ENCODE measurements at places on chromosomes 6 and 20.
A peak's percentile ranks its signal among the peaks of the same experiment; 100 is the strongest.

DNA sequence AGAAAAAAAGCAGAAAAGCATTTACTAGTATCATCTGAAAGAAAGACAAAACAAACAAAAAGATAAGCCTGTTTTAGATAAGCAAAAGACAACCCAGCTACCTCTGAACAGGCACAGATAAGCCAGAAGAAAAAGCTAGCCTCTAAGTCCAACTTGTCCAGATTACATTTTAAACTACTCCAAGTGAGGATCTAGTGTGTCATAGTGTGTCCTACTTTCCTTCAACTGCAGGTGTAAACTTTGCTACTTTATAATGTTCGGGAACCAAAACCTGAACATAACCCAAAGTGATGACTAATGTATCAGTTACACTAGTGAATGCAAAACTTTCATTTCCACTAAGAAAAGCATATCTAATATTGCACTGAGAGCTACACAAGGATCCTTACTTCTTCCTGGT lies 19.5 kb downstream of the ADNP start:
- no peak for DNase-seq

- DNase-seq = no peak
These were observed 499.8 kb upstream of the PTCHD4 start for GRCh38 chr6:48610846-48611245.

- peak; percentile 61 for DNase-seq
These were observed 108.4 kb upstream of the INSM1 start for GRCh38 chr20:20259533-20259932.

DNA sequence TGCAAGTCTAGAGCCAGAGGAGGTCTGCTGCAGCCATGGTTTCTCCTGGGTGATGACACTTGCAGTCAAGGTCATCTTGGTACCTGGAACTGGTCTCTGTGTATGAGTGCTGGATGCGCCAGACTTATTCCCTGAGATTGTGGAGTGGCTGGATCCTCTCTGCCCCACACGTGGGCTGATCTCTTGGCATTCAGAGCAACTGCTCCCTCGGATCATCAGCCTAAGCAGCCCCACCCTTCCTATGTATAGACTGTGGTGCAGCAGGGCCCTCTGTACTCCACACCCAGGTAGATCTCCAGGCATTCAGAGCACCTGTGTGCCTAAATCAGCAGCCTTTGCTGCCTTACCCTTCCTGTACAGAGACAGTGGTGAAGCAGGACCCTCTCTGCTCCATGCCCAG lies 12.1 kb upstream of the CST4 start:
- DNase-seq = no peak

DNA sequence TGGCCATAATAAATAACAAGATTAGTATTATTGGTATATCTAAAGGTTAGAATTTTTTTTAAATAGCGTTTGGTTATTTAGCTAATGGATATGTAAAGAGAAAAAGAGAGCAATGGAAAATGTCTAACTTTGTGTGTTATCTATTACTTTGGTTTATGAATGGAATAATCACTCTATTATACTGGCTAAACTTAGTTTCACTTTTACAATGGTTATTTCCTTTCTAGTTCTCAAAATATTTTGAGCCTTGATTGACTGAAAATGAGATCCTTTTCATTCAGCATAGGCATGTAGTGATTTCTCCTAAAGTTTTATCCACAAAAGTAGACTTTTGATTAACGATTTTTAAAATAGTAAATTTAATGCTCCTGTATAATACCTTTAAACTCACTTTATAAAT lies 51.6 kb upstream of the MLIP start:
- DNase-seq = no peak

DNA sequence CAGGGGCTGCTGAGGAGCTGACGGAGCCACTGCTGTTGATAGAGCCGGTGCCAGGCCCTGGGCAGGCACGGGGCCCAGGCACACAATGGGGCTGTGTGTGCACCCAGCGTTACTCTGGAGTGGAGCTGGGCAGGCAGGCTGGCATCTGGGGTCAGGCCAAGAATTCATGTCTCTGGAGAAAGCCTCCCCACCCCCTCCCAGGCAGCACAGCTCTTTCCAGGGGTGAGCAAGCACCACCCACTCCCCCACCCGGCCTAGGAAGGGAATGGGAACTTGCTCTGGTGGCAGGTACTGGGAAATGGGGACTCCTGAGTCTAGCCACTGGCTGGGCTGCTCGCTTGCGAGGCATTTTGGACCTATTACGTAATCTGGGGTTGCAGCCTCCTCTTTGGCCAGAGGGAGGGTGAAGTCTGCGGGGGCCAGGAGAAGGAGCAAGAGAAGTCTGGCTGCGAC lies 22.7 kb downstream of the TFEB start:
- no peak for DNase-seq

DNA sequence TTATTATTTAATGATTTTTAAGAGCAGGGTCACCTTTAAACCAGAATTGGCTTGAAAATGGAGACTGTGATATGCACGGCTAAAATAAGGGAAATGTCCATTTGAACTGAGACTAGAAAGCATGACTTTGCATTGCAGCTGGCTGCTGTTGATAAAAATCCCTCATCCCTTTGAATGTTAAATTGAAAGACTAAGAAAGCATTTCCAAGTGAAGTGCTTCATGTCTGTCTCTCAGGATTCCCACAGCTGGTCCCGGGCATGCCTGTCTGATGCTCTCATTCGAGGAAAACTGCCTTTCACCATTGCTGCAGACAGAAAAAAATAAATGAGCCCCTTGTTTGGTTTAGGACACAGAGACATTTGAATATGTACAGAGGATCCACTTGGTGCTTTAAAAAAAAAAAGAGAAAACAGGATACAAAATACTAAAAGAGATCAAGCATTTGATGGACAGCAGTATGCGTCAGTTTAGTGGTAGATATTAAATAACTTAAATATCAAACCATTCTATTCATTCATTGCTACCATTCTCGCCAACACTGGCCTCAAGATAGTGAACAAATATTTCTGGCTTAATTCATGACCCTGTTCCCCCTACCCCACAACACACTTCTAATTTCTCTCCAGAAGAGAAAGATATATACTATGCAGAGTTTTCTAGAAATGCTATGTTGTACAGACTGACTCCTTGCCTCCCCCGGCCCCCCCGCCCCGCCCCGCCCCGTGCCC lies 55.0 kb downstream of the TBC1D7 start:
- no peak for DNase-seq

- DNase-seq = no peak
These were observed 93.1 kb upstream of the TAB2 start for GRCh38 chr6:149224399-149224798.

DNA sequence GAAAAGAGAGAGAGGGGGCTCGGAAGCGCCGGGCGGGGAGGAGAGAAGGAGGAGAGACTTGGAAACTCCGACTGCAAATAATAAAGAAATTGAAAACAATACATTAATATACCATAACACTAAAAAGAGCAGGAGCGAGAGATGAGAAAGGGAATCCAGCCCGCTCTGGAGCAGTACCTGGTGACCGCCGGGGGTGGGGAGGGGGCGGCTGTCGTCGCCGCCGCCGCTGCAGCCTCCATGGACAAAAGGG lies 338 bp downstream of the E2F3 start:
- no peak for DNase-seq

- DNase-seq = no peak
These were observed 65.2 kb downstream of the THBS2 start for GRCh38 chr6:169188475-169188874.

GRCh38 chr20:50181344-50181743 lies 9.3 kb upstream of the CEBPB start:
- DNase-seq = no peak

DNA sequence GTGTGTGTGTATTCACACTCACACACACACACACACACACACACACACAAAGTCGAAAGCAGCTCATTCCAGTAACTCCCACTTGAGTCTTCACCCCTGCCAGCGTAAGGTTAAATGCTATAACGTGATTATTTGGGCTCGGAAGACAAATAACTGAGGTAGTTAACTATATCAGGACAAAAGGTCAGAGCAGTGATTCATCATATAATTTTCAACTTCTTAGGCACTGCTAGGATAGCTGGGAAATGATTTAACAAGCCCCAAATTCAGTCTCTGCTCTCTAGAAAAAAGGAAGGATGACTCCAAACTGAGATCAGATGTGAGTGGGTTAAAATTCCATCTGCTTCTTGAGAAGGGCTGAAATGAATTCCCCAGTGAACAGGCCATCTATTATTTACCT lies 30.7 kb downstream of the HDGFL1 start:
- no peak for DNase-seq

- DNase-seq = no peak
These were observed 705.9 kb downstream of the PTPRT start for GRCh38 chr20:42483730-42484303.

- DNase-seq = no peak
These were observed 226.8 kb downstream of the TMEM242 start for GRCh38 chr6:157096522-157096921.

DNA sequence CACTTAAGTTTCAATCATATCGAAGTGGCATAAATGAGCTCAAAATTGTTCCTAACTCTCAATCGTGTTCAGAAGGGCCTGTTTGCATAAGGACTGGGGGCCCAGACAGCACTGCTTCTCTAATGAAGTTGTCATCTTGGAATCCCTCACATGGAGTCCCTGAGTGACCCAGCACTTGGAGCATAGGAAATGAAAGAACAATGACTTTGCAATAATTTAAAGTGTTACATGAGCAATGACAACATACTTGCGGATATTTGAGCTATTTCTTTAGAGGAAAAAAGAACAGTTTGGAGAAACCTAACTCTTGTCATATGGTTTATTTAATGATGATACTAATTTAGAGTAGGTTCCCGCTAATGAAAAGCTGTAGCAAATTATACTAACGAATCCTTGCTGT lies 239.9 kb downstream of the TSHZ2 start:
- DNase-seq = no peak

DNA sequence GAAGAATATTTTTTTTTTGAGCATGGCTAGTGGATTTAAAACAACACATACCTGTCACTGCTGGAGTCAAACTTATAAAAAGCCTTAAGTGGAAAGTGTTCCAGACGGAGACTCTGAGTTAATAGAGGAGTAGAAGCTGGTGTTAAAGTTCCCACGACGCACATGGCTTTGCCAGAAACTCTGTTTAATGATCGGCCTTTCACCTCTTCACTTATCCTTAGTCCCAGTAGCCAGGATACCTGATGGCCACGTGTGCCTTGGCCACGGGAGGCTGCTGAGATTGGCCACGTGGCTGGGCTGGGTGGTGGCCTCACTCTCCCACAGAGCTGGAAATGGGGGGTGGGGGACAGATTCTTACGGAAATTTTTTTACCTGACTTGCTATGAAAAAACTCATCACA lies 333.1 kb downstream of the ZFAND3 start:
- no peak for DNase-seq

DNA sequence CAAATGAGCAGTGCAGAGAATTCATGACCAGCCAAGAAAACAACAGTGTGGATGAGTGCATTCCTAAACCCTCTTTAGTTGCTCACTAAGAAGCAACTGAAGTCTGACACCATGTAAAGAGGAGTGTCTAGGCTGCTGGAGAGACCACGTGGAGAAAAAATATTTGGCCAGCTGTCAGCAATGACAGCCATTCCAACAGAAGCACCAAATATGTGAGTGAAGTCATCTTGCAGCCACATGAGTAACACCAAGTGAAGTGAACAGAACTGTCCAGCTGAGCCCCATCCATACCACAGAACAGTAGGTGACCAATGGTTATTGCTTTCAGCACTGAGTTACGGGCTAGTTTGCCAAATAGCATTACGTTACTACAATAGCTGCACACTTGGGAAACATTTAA lies 89.4 kb downstream of the TBXT start:
- DNase-seq = no peak

DNA sequence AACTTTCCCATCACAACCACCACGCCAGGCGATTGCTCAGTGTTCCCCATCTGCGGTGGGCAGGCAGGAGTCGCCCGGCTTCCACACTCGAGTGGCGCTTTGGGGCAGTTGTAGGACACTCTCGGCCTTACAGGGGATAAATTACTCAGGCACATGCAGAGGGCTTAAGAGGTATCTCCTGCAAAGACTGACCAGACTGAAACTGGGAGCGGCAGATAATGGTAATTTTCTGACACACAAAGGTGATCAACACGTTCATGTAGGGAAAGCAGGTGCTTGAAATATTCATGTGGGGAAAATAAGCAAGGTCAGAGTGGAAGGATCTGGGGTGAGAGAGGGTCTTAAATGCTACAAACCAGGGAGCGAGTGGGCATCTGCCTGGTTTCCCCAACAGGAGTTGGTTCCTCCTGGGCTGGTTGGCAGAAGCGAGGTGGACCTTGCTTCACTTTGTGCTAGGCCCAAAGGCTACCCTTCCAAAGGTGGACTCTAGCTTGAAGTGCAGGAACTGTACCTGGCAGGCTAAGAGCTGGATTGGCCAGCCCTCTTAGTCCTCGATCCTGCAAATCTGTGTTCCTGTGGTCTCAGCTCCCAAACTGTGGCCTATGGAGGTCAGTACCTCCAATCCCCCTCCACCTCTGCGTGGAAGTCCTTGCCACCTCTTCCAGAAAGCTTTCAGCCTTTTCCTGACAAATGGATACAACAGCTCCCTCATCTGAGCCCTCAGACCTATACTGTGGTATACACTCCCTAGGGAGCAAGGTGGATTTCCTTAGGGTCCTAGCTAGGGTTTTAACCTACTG lies 16.7 kb downstream of the PLAGL2 start:
- DNase-seq = no peak

DNA sequence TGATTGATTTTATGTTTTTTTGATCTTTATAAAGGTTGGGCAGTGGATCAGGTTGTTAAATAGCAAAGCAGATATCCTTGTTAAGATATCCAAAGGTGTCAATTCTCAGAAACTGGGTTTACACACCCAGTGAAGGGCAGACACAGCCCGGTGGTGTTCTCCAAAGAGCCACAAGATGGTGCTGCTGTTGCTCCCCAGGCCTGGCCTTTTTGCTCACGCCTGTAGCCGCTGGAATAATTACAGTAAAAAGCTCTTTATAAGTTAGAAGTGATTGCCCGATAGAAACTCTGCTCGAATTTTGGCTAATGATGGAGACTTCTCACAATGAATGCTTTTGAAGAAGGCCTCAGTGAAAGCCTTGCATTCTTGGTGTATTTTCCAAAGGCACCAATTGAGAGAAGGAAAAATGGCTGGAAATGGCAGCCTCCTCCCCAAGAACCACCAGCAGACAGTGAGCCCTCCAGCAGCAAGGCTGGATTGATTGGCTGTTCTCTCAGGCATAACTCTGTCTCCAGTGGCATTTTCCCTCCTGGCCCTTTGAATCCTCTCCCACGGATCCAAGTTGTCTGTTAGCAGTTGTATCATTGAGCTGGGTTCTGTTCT lies 120.5 kb upstream of the CHD6 start:
- no peak for DNase-seq

DNA sequence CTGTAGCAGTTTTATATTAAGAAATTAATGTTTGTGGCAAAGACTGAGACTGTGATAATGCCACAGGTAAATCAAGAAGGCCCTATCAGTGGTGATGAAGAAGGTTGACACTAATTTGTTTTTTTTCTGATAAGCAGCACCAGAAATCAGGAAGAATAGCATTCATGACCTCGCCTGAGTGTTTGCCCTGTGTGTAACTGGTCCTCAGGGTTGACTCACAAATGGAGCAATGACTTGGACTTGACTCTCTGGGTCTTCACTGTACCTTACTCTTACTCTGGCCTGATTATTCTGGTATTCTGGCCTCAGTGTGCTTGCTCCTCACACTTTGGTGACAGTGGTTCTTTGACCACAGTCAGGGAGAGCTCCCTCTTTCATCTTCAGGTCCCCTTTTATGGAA lies 243.9 kb downstream of the HAO1 start:
- no peak for DNase-seq
